Body of pancreas (tissue), 4 donors: ENCODE measurements at places on chromosomes 2 and 18. TPM values are rescaled to one million over a fixed set of nuclear protein-coding genes. Genes with fewer than 3 reads are reported as not detected.
A peak's percentile ranks its signal among the peaks of the same experiment; 100 is the strongest.

The ABCG8 gene
- not detected for total RNA-seq

The FBXO48 gene
- total RNA-seq, result 0.78 TPM

The G6PC2 gene
- total RNA-seq, result 21.3 TPM

The RTP5 gene
- not detected for total RNA-seq

The PROKR1 gene
- total RNA-seq, result not detected

The TRIM43 gene
- total RNA-seq, result not detected

DNA sequence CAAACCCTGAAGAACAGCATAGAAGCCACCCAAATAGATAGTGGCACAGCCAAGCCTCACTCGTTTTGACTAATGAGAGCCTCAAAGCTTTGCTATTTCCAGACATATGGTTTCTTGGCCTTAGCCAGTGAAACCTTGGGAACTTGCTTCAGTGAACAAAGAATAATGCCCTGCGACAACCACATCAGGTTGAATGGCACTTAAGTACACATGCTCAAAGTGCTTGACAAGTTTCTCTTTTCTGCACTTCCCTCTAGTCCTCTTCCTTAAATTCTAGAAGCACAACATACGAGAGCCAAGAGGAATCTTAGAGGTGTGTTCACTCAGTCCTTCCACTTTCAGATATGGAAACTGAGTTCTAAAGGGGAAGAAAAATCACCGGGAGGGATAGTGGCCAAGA is 258.3 kb downstream of the HAUS1 start:
- no peak for DNase-seq

GRCh38 chr18:63708650-63709049 is 5.9 kb downstream of the SERPINB11 start:
- no peak for DNase-seq

DNA sequence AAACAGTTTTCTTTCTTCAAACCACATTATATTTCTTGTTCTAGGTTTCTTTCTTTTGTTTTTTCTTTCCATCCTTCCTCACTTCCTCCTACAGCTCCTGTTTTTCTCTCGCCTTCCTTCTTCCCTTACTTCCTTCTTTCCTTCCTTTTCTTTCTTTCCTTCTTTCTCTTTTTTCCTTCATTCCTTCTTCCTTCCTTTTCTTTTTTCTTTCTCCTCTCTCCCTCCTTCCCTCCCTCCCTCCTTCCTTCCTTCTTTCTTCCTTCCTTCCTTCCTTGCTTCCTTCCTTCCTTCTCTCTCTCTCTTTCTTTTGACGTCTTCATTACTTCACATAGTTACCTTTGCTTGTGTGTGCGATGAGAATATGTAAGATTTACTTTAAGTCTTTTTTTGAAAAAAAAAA is 470.0 kb upstream of the FSIP2 start:
- DNase-seq, result no peak

GRCh38 chr2:162184821-162185450 is 32.9 kb upstream of the GCG start:
- DNase-seq, result no peak

- no peak for DNase-seq
Measured at GRCh38 chr2:178830451-178830850, 23.2 kb upstream of the TTN start.

DNA sequence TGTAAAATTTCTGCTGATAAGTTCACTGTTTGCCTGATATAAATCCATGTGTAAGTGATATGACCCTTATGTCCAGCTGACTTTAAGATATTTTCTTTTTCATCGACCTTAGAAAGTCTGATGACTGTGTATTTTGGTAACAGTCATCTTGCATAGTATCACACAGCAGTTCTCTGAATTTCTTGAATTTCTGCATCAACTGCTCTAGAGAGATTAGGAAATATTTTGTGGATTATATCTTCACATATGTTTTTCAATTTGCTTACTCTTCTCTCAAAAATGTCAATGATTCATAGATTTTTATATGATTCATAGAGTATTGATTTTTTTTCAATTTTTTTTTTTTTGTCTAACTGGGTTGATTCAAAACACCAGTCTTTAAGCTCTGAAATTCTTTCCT is 945.3 kb downstream of the TRIB2 start:
- DNase-seq, result no peak

DNA sequence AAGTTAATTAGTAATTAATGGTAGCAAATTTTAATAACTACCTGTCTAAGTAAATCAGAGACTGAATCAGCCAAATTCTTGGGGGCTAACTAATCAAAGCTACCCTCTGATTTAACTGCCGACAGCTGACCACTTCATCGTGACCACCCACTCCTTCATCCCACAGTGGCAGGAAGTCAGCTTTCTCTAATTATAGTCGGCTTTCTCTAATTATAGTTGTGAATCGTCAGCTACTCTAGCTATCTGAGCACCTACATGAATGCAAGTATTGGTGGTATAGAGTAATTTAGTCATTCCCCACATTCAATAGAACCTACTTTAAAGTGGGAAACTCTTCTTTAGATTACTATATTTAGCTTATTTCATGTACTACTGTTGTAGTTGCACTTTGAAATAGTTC is 185.5 kb downstream of the PTGR3 start:
- no peak for DNase-seq

DNA sequence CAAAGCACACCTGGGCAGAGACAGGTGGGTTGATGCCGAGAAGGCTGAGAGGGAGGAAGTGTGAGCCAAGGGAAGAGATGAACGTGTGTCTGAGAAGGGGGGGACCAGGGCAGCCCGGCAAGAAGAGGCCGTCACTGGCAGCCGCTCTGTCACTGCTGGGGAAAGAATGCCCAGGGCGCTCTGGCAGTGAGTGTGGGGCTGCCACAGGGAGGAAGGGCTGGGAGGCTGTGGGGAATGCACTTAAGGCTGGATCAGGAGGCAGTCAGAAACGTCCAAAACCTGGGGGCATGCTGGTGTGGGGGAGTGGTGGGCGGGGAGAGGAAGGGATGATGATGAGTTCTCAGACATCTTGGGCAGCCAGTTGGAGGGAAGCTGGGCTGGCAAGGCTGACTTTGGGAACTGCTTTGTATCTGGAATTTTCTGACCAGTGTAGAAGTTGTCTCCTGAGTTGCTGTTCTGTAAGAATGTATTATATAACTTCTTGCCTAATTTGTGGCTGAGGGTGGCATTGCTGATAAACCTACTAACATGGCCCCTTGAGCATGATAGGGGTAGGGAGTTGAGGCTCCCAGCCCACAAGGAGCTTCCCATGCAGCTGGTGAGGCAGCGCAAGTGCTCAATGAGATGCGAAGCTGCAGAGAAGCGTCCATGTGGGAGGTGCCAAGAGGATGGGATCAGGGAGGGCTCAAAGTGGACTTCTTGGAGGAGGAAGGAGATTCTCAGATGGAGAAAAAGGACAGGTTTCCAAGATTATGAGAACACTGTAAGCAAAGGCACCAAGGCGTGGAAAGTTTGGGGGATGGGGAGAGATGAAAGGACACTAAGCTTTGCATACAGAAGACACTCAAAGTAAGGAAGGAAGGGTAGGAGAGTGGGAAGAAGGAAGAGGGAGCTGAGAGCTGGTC is 185.1 kb upstream of the HAAO start:
- DNase-seq, result peak; percentile 25

- DNase-seq, result no peak
Measured at GRCh38 chr18:68461481-68462018, 253.4 kb downstream of the TMX3 start.

DNA sequence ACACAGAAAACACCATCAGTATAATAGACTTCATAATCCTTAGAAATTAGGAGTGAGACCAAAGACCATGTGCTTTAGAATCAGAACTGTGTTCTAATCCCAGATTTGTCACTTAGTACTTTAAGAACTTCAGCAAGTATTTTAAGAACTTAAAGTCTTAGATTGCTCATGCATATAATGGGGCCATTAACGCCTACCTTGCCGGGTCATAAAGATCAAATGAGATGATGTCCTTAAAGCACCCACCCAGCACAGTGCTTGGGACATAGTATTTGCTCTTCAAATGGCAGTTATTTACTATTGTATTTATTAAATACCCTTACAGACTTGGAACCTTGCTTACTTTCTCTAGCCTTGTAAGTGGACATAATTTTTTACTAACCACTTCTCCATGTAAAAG is 156.1 kb downstream of the GREB1L start:
- DNase-seq, result no peak

DNA sequence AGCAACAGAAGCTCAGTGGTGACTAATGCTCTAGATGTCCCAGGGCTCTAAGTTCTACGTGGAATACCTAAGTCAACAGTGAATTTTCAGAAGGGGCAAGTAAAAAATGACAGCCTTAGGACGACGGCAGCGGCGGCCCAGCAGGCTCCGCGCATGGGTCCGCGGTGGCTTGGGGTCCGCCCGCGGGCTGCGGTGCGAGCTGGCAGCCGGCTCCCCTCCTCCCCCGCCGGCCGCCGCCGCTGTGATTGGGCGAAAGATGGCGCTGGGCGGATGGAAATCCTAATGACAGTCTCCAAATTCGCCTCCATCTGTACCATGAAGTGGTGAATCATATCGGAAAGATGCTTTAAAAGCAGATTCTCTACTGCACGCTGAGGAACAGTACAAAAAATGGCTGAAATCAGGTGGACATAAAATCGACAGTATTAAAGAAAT is 74.7 kb downstream of the HNRNPLL start:
- no peak for DNase-seq

DNA sequence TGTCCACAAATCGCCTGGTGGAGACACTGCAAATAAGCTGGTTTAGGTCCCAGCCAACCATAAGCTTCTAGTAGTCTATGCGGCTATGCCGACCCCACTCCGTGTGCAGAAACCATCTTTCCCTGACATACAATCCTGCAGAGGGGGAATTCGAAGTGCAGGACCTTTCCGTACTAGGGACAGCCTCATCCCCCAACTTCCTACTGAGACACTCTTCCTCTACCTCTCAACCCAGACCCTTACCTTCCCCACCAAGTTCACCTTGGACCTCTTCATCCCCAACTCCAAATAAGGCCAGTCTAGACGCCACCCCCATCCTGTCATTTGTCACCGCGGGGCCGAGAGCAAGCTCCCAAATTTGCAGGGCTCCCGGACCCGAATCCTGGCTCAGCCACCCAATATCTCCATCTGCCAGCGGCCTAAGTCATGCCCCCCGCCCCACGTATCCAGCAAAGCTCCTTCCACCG is 496 bp downstream of the SUCLG1 start:
- DNase-seq, result no peak

DNA sequence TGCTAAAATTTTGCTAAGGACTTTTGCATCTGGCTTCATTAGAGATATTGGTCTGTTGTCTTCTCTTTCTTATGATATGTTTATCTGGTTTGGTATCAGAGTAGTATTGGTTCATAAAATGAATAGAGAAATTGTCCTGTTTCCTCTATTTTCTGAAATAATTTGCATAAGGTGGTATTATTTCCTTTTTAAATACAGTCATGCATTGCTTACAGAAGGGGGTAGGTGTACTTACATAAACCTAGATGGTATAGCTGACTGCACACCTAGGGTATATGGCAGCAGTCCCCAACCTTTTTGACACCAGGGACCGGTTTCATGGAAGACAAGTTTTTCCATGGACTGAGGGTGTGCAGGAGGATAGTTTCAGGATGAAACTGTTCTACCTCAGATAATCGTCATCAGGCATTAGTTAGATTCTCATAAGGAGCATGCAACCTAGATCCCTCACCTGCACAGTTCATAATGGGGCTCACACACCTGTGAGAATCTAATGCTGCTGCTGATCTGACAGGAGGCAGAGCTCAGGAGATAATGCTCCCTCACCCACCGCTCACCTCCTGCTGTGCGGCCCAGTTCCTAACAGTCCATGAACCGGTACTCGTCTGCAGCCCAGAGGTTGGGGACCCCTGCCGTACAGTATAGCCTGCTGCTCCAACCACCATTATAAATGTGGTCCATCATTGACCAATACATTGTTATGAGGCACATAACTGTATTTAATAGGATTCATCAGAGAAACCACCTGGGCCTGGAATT is 189.2 kb downstream of the FAM210A start:
- no peak for DNase-seq

DNA sequence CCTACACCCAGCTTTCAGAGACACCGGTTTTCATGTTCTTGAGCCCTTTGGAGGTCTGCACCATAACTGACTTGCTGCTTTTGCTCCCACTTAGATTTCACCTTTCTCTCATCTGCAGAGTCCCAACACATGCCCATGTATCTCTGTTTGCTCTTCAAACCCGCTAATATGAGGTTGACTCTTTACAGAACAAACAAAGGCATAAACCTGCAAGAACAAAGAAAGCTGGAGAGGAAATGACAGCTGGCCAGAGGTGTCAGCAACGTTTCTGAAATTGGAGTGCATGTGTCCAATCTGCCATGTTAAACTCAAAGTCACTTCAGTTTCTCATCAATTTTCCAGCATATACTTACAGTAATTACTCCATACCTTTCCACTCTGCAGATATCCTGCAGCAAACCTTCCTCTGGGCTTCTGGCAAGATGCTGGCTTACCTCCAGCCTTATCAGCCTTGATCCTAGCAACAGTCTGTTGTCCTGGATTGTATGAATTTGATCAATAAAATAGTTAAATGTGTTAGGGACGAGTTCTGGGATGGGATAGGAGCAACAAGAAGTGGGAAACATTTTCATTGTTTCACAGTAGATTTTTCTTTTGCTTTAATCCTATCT is 157.4 kb downstream of the FHOD3 start:
- no peak for DNase-seq

DNA sequence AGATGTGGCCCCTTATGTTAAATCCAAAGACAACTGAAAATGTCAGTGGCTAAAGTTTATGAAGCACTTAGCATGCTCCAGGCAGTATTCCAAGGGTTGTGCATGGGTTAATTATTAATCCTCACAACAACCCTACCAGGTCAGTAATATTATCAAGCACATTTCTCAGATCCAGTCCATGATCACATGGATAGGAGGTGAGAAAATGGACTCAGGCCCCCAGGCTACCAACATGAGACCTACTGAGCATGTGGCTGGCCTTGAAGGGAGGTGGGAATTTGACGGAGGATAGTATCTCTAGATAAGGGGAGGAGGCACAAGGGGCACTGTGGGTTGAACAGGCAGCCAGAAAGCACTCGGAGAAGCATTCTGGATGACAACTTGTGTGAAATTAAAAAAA is 412.0 kb downstream of the MEIS1 start:
- peak; percentile 46 for DNase-seq

DNA sequence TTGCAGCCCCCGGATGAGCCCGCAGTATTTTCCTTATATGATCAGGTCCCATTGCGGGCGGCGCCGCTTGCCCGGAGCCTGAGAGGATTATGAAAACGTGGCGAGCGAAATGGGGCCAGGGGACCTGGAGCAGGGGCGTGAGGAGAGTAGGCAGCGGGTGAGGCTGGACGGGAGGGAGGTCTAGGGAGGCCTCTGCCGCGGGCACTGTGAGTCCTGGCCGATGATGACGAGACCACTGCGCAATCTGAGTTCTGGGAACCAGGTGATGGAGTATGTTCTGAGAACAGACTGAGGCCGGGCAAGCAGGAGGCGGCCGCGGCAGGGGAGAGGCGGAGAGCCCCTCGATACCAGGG is 790 bp upstream of the ACAA2 start:
- DNase-seq, result peak; percentile 64

GRCh38 chr2:152234277-152234676 is 58.7 kb upstream of the STAM2 start:
- DNase-seq, result no peak

- no peak for DNase-seq
Measured at GRCh38 chr18:7438646-7439045, 128.5 kb upstream of the PTPRM start.

- DNase-seq, result no peak
Measured at GRCh38 chr2:84494070-84494469, 22.2 kb upstream of the DNAH6 start.

GRCh38 chr2:23475036-23475435 is 90.1 kb downstream of the KLHL29 start:
- DNase-seq, result no peak
